Cerebellar cortex (tissue), 1 donor: ENCODE measurements at places on chromosomes 11 and 22.

GRCh38 chr22:23035557-23036277, 34.6 kb upstream of the GNAZ start:
- DNase-seq = no peak

DNA sequence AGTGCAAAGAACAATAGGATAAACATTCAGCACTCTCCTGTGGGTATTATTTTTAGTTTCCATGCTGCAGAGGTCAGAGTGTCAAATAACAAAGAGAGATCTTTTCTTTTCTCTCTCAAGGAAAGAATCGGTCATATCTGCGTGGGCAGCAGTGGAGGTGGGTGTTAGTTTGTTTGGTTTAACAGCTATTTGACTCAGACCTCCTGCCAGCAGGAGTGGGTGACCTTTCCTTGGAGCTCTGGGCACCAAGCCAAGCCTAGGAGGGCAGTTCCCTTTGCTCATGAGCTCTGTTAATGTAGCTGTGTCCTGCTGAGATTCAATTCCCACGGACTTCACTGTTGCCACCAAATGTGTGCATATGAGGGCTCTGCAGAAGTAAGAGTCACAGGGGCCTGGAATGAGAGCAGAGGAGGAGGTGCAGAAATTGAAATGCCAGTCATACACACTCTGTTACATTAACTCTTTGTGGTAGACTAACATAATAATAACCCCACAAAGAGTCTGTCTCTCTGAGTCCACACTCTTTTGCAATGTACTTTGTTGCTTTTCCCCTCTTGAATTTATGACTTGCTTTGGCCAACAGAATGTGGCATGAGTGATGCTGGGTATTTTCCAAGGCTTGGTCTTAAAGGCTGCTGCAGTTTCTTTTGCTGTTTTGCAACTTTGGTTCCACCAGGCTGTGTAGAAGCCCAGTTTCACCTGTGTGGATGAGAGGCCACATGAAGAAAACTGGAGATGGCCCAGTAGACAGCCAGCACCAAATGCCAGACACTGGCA, 76.0 kb upstream of the GRK3 start:
- DNase-seq = peak; percentile 22

DNA sequence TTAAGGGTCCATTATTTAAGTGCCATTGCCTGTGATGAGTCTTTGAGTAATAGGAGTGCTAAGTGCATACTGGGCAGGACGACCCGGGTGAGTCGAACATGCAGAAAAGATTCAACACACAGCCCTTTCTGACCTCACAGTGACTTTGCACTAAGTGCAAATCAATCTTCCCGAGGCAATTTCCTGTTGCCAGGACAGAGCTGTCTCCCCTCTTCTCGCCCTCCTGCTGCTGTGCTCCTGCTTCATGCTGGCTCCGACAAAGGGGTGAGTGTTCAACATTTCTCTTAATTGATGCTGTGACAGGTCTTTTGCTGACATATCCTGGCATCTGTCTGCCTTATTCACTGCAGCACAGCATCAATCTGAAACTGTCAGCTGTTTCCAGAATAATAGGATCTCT, 42.0 kb downstream of the MCHR1 start:
- DNase-seq = no peak

DNA sequence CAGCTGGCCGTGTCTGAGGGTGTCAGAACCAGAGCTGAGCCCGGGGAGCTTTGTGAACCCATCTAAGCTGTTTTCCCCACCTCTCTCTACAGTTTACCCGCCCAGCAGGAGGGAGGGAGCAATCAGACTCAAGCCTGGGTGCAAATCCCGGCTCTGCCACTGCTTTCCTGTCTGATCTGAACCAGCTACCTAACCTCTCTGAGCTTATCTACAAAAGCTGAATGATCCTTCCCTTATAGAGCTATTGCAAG, 252 bp downstream of the APOL2 start:
- DNase-seq = no peak

GRCh38 chr11:102453921-102454320, 1.4 kb upstream of the TMEM123 start:
- DNase-seq = no peak

DNA sequence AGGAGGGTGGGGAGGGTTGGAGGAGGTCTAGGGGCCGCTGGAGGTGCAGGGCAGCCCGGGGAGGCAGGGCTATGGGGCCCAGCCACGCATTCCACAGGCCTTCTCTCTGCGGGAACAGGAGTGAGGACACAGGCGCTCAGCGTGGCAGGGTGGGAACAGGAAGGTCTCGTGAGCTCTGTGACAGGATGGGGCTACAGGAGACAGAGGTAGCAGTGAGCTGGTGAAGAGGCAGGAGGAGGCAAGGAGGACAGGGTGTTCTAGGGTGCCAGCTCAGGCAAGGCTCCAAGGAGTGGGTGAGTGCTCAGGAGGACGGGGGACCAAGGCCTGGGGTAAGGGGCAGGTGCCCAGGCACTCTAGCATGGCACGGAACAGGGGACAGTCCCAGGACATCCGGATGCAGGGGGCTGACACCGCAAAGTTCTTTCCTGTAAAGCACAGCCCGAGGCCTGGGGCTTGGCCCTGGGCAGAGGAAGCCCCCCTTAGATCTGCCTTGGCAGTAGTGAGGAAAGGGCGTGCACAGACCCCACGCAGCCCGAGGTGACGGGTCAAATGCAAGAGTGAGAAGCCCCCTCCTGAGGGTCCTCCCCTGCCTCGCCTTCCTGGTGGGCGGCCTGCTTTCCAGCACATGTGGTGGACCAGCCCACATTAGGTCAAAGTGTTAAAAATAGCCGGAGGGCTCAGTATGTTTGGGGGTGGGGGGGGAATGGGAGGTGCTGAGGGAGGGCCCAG, 4.7 kb upstream of the NEAT1 start:
- DNase-seq = peak; percentile 59

- no peak for DNase-seq
Measured at GRCh38 chr22:21755851-21756284, 20.3 kb upstream of the YPEL1 start.

DNA sequence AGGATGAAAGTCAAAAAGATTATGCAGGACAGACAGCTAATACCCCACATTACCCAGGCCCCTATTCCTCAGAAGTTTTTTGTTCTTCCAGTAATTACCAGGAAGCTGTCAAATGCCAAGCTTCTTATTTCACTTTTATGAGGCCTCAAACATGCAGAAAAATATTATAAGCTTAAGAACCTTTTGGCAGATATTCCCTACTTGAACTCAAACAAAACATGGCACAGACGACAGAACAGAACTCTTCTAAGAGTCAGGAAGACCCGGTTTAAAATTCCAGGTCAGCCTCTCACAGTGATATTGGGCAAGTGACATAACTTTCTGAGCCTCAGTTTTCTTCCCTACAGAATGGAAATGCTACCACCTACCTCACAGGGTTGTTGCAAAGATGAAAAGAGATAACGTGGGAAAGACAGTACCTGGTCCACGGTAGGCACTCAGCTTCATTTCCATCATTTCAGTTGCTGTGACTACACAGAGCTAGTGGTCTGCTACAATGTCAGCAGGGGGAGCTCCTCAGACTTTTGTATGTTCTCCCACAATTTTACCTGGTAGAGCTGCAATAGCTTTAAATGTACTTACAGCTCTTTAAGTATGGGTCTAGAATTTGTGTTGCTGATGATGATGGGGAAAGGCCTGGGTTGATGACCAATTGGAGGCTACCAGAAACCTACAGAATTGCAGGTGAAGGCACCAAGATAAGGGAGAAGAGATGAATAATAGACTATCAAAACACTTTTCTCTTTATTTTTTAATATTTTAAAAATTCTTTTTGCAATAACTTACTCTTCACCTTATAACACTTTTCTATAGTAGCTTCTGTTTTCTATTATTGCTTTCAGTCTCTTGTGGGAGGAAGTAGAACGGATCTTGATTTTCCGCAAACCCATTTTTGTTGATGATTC, 98.3 kb upstream of the CHRM4 start:
- peak; percentile 83 for DNase-seq

- DNase-seq = no peak
Measured at GRCh38 chr11:2471048-2471803, 26.4 kb downstream of the KCNQ1 start.

DNA sequence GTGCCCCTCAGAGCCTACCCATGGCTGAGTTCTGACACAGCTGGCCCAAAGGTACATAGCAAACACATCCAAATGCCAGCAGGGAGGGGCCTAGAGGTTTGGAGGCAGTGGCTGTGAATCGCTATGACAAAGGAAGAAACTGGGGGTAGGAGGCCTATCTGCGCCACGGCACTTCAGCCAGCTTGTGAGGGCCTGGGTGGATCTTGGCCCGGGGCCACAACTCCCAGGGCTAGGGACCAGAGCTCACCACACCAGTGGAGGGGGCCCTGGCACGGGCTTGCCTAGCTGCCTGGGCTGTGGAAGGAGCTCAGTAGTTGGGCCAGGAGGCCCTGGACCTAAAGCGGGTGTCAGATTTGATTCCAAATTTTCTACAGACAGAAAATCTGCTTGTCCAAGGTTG, 9.4 kb upstream of the NAP1L4 start:
- DNase-seq = no peak
